ENCODE measurements at places on chromosomes 1 and 21.

DNA sequence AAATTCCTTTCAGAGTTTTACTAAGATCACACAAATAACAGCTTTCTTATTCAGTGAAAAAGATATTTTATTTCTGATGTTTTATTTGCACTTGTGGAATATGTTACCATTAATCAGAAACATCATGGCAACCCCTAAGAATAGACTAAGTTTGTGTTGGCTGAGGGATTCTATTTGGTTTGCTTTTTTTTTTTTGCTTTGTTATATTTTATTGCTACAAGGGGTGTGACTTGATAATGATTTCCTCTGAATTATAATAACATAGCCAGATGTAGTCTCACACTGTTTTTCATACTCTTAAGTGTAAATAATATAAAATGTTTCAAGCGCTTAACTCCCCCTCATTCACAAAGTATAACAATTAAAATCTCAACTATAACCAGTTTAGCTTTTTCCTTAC, 20.0 kb downstream of the GLRX2 start:
- no peak for DNase-seq

- DNase-seq = no peak
Measured at GRCh38 chr1:29921741-29922140, 685.4 kb downstream of the PTPRU start.

GRCh38 chr1:72780212-72780611, 497.9 kb upstream of the NEGR1 start:
- DNase-seq = no peak

DNA sequence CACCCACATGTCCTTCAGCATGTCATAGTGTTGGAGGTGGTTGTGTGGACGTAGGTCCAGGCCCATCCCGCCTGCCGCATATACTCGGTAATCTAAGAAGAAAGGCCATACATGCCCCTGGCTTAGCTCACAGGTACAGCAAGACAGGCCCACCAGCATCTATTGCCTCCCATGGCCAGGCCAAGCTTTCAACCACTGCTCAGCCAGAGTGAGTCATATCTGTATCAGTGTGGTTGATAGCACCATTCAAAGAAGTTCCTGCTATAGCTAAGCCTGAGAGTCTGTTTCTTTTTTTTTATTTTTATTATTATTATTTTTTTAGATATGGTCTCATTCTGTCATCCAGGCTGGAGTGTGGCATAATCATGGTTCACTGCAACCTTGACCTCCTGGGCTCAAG, 17.0 kb downstream of the KLHDC8A start:
- DNase-seq = no peak

- DNase-seq = no peak
Measured at GRCh38 chr1:195948123-195948895, 659.9 kb downstream of the KCNT2 start.

- DNase-seq = peak; percentile 95
Measured at GRCh38 chr21:31326522-31327242, 17.4 kb downstream of the TIAM1 start.

DNA sequence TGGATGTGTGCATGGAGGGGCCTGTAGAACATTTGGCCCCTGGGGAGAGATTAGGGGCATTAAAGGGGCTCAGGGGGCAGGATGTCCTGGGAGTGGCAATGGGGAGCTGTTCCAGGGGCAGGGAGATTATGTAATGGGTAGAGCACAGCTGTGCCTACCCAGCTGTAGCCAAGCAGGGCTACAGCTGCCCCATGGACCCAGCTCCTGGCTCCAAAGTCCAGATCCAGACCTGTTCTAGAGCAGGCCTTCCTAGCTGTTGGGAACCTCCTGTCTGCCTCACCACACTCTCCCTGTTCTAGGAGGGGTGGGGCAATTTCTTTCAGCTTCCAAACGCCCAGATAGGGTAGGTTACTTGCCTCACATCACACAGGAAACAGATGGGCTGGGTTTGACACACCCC, 5.6 kb downstream of the RPS6KA1 start:
- DNase-seq = no peak

- DNase-seq = no peak
Measured at GRCh38 chr21:45135122-45135521, 60.7 kb downstream of the ADARB1 start.

- no peak for DNase-seq
Measured at GRCh38 chr1:50279622-50280330, 143.5 kb downstream of the DMRTA2 start.

GRCh38 chr1:90719330-90720144, 2.4 kb upstream of the BARHL2 start:
- no peak for DNase-seq

DNA sequence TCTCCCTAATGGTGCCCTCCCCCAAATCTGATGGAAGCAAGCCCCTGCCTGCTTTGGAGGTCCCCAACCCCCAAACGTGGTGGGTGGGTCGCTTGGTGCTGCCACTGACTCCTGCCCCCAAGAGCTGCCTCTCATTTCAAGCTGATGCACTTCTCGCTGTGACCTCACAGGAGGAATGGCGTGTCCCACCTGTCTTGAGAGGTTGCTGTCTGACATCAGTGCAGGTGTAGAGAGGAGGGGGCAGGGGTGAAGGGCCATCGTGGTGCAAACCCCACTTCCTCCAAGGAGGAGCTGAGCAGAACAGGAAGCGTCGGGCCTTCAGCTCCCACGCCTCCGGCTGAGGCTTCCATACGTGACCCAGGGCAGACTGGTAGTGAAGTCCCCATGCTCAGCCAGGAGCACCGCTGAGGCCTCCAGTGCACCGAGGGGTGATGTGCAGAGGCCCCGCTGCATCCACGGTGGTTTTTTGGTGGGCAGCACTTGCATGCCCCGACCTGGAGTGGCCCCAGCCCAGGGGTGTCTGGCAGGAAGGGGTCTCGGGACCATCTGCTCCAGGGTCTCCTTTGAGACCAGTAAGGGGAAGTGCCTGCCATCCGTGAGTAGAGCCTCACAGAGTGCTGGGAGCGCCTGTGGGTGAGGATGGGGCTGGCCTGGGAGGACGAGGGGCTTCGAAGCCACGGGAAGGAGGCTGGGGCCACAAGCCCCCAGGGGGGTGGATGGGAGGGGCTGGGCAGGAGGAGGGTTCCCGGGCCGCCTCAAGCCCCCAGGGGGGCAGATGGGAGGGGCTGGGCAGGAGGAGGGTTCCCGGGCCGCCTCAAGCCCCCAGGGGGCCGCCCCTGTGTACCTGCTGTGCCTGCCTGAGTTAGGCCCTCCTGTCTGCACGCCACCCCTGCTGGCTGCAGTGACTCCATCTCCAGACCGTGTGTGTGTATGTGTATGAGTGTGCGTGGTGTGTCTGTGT, 39.8 kb downstream of the WDR4 start:
- no peak for DNase-seq

DNA sequence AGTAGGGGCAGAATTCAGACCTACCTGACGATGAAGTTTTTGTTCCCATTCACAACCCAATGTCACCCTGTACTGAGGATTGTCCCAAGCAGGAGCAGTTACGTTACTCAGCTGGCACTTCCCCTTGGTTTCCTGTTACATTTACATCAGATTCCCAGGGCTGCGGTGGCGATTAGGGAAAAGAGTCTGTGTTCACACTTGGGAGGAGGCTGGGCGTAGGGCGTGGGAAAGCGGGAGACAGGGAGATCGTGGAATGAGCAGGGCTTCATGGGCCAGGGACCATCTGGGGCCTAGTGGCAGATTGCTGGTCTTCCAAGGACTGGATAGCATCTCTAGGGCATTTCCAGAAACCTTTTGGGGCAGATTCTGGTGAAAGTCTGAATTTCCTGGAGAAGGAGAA, 39.0 kb downstream of the TBX19 start:
- DNase-seq = no peak

Data from GM12878 (cell line).